ENCODE measurements at places on chromosomes 3 and 15.

GRCh38 chr3:40720863-40721262 lies 196.1 kb downstream of the ZNF621 start:
- no peak for DNase-seq

GRCh38 chr15:39658740-39659139 lies 77.9 kb downstream of the THBS1 start:
- DNase-seq: no peak

DNA sequence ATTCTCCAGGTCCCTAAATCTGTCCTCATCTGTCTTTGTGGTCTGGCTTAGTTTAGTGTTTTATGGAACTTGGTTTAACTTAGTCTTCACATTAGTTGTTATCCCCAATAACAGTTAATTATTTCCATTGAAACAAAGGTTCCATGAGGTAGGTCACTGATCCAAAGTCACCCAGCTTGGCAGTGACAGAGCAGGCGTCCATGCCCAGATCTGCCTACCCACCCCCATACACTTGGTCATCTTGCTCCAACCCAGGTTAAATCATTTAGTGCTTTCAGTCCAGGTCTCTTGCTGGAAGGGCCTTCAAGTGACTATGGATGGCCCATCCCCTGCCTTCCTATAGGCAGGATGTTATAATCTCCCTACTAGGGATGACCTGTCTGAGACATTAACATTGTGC lies 127.4 kb downstream of the MYRIP start:
- DNase-seq: no peak

DNA sequence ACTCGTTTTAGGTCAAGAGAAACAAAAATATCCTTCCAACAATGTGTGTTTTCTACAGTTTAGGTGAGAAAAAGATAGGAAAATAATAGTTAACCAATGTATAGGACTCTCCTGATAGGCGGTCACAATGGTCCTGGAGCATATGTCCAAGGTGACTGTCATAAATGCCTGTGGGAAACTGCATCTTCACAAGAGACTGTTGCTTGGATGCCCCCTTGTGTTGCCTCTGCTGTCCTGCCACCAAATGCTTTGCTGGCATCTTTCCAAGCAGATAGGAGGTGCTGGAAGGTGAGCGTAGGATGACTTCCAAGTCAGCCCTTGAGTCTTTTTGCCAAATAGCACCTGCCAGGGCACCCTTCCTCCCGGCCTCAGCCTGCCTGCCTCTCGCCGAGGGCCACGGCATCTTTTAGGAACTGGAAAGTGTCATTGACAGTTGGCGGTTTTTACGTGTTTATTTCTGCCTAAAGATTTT lies 24.1 kb upstream of the SACM1L start:
- DNase-seq: peak; percentile 83

- DNase-seq: no peak
Observed at GRCh38 chr3:21390136-21390535, 360.9 kb downstream of the ZNF385D start.

DNA sequence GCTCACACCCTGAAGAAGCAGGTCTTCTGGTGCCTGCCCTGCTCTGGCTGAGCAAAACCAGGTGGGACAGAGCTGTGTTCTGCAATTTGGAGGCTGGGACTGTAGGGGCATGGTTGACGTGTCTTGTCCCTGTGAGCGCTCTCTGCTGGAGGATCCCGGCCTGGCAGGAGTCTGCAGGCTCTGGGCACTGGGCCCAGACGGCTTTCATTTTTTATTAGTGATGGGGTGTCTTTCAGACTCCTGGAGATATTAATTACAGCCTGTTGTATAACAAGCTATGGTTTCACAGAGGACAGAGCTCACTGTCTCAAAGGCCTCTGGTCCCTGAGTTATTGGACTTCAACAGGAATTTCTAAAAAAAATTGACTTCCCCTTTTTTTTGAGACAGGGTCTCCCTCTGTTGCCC lies 29.5 kb upstream of the ZNF710 start:
- DNase-seq: peak; percentile 46

DNA sequence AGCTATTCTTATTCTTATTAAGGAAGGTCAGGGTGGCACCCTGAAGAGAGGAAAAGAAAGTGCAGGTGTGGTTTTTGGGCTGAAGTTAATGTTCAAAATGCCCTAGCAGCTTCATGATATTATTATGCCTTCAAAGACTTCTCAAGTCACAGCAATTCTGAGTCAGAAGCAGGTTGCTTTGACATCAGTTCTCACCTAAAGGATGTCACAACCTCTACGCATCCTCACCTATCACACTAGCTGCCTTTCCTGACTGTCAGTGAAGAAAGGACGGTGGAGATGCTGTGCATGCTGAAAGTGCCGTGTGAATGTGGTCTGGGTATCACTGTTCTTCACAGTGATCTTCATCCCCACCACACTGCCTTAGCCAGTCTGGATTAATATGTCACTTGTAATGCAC lies 49.6 kb downstream of the NPTN start:
- DNase-seq: no peak

DNA sequence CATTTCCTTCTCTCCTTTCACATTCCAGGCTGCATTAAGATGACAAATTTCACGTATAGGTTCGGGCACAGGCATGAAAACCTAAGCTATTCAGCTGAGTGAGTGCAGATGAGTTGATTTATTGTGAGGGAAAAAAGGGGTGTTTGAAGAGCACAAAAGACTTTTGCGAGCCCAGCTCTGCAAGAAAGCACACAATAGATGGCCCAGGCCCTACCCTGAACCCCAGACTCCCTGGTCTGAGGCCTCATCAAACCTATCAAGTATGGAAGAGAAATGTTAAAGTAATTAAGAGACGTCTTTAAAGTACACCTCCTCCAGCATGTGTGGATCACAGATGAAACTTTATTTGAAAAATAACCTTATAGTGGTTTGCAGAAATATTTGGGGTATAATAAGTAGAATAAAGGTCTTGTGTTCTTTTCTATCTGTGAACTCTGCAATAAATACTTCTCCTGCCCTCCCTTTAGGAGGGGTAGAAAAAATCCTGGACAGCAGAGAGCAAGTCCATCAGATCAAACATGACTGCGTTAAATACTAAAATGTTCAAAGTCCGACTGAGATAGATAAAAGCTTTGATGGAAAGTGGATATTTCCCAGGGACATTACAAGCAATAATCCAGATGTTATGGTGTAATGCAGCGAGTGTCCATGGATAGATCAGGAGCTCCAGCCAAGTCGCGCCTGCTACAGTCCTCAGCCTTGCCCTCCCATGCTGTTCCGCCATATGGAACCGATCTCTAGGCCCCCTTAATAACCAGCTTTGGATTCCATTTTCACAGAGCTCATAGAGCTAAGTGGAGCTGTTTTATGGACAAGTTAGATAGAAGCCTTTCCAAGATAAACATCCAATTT lies 121.5 kb downstream of the MCTP2 start:
- DNase-seq: no peak

DNA sequence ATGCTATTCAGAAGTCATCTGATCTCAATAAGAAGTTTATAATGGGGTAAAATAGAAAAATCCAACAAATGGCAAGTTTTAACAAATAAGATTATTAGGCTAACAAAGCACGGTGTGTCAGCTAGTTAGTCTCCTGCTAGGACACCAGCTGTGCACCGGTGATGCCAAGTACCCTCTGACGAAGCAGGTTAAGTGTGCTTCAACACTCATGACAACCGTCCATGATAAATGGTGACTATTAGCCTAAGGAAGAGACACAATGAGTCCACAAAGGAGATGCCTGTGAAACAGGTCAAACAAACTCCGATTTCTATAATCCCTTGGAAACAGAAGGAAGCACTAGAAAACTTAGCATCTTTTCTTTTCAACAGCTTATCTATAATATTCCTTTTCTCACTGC lies 36.5 kb downstream of the ATP13A3 start:
- DNase-seq: no peak

DNA sequence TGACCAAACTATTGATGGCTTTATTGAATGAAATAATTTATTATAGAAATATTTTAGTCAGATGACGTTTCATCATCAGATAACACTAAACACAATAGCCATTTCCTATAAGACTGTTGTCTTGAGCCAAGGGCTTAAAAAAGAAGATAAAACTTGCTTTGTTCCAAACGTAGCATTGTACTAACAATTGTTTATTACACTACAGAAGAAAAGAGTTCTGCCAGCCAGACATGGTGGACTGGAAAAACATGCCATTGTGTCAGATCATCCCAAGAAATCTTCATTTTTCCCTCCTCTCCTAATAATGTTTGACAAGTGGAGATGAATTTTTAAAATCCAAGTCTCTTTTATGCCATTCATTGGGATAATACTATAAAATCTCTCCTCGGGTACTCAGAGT lies 203.3 kb downstream of the CDIN1 start:
- no peak for DNase-seq

GRCh38 chr3:120462409-120462959 lies 11.7 kb upstream of the FSTL1 start:
- DNase-seq: no peak

GRCh38 chr3:2921903-2922302 lies 188.3 kb downstream of the IL5RA start:
- peak; percentile 1 for DNase-seq

DNA sequence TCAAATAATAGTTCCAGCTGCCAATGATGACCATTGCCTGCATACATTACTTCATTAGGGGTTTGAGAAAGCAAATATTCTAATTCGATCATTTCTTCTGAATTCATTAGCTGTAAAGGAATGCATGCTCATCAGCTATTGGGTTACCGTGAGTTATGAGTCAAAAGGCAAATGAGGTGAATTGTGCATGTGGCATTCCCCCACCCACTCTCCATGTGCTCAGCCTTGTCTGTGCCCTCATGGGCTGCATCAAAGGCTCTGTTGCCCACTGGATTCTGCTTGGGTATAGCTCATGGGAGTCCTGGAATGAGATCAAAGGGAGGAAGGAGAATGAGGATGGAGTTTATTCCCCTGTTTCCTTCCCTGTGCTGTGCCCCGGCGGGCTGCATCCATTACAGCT lies 99.3 kb upstream of the CHRNA7 start:
- DNase-seq: no peak

DNA sequence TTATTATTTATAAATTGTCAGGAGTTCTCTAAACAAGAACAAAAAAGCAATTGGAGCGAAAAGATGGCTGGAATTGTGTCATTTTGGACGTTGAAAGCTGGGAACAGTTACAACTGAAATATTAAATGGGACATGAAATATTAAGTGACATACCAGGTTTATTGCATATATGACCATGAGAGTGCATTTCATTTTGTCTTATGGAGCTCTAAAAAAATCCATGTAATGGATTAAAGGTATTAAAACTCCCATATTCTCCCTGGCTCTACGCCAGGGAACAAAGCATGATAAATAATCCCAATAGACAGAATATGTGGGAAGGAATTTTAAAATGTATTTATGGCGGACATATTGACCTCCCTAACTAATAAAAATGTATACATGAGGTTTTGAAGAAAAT lies 17.7 kb downstream of the RARB start:
- DNase-seq: no peak

DNA sequence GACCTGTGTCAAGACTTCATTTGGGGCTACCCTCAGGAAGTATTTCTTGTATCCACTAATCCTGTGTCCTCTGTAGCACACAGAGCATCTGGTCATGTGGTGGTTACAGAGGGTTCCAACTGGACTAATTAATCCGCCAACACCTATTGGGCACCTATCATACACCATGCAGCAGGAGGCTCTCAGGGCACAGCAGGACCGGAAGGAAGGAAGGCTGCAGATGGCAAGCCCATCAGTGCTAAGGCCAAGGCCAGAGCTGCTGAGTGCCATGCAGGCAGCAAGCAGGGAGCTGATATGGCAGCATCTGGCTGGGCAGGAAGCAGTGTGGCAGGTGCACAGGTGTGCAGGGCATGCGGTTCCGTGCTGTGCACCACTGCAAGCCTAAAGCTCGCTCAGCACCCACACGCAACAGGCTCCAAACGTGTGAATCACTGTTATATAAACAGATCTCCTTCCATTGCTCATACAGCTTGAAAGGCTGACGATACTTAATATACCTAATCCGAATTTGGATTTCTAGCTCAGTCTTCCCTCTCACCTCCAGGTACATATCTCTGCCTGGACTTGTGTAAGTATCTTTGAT lies 64.4 kb upstream of the SNRPA1 start:
- DNase-seq: no peak

DNA sequence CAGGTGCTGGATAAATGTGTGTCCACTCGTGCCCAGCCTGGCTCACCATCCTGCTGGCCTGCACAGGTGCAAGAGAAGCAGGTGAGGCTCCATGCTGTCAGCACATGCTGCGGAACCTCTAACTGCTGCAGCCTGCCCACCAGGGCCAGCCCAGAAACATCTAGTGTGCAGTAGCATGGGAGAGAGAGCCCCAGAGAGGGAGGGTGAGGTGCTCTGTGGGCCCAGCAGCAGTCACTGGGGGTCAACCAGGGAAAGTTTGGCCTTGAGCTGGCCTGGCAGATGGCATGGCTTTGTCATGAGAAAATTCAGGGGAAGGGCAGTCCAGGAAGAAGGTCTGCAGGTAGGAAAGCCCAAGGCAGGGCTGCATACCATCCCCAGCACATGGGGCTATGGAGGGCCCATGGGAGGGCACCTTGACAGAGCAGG lies 18.2 kb upstream of the PRR23E start:
- DNase-seq: no peak

- DNase-seq: no peak
Observed at GRCh38 chr3:123586968-123587367, 2.1 kb upstream of the HACD2 start.

- no peak for DNase-seq
Observed at GRCh38 chr3:133268726-133269134, 131.1 kb upstream of the BFSP2 start.
